ENCODE measurements at places on chromosomes 12 and 14.

- DNase-seq, result no peak
Observed at GRCh38 chr12:6452944-6453630, 1.2 kb downstream of the TAPBPL start.

DNA sequence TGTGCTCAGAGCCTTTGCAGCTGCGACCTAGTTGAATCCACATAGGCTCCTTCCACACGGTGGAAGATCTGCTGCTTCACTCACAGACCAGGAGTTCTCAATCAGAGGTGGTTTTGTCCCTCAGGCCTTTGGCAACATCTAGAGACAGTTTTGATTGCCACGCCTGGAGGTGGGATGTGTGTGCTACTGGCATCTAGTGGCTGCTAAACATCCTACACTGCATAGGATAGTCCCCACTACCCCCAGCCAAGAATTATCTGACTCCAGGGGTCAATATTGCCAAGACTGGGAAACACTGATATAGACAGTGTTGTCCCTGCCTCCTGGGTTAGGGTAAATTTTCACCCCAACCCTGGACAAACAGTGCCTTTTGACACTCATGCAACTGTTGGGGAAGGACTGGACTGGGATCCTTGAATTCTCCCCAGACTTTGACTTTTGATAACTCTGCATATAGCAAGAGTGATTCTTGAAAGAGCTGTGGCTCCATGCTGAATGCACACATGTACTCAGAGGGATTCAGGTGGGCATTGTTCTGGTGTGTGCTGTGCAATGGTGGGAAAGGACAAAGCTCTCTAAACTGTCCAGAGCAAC, 39.8 kb downstream of the BAZ2A start:
- DNase-seq, result peak; percentile 67

GRCh38 chr14:104708606-104709268, 15.3 kb upstream of the ADSS1 start:
- DNase-seq, result peak; percentile 38

DNA sequence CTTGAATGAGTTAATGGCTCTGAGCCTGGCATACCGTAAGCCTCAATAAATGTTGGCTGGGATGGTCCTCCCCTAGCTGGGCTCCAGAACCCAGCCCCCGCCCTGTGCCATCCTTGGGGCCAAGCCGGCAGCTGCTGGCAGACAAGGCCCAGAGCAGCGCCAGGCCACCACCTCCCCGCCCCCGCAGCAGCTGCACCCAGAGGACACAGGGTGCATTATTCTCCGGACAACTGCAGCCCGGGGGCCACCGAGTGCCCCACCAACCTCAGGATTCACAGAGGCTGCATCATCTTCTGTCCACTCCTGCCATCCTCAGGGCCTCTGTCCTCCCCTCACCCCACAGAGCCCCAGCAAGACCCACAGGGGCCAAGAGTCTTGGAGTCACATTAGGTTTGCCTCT, 92.7 kb downstream of the NCOR2 start:
- DNase-seq, result no peak

DNA sequence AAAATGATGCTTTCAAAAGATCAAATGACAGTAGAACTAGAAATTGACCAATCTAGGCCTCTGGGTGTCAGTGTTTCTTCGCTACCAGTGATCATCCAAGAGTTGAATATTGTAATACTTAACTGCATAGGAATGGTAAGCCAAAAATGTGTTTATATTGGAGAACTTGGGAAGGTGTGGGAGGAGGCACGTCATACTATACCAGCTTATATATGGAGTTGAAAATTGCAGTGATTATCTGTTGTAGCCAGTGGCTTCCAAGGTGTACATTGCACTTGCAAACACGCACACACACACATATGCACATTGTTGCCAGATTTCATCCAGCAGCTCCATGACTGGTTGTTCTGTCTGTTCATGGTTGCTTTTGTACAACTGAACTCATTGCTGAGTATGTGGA, 36.1 kb downstream of the EID3 start:
- peak; percentile 8 for DNase-seq

DNA sequence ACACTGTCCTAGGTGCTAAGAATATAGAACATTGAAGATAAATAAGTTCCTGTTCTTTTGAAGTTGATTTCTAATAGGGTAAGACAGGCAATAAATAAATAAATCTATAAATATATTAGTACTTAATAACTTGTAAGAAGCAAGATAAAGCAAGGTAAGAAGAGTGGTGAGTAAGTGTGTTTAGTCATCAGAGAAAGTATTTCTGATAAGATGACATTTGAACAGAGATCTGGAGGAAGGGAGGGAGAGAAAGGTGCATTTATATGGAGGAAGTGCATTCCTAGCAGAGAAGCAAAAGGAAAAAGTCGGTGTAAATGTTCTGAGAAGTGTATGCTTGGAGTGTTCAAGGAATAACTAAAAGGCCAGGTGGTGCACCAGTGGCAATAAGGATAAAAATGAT, 184.4 kb upstream of the GRIP1 start:
- no peak for DNase-seq

GRCh38 chr12:24008166-24008565, 58.7 kb upstream of the SOX5 start:
- DNase-seq, result no peak

DNA sequence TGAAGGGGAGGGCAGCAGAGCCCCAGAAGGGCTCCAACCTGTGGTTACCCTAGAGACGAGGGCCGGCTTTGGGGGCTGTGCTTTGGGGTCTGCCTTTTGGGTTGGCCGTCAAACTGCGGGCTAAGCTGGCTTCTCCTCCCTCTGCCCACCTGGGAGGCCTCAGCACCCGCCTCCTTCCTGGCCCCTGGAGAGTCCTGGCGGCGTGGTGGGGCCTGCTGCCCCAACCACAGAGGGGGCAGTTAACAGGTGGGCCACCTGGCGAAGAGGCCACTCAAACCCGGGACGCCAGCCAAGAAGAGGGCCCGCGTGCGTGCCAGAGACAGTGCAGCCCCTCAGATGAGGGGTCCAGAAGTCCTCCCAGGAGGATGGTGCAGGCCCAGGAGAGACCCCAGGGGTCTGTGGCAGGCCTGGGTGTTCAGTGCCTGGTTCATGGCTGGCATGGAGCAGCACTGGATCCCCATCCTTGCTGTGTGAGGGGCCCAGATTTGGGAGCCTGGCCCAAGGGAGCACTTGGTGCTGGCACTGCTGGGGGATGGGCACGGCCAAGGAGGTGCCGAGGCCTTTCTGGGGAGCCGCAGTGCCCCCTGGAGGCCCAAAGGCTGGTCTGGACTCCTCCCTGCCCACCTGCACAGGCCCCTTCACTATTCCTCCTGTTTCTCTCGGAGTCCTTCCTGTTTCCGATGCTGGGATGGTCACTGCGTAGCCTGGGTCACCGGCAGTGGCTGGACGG, 48.8 kb downstream of the LRCOL1 start:
- DNase-seq, result no peak

DNA sequence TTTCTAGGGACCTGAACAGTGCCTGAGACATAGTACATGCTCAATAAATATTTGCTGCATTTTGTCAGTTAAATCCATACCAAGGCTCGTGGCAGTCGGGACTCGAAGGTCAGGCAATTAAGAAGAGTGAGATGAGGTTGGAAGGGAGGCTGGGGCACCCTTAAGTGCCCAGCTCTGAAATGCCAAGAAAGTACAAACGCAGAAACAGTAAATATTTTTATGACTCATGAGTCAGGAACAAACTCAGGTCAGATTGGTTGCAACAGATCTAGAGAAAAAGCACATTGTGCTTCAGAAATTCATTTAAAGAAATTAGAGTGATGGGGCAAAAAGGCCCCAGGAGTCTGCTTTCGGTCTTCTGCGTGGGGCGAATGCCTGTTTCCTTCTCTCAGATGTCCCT, 83.0 kb upstream of the FZD10 start:
- DNase-seq, result no peak

GRCh38 chr12:33439587-33440011, at the start of gene SYT10:
Gene SYT10, minus strand, starts transcription at chr12:33439819. Its CDS starts 297 bp downstream, at chr12:33439522.
- no peak for DNase-seq

DNA sequence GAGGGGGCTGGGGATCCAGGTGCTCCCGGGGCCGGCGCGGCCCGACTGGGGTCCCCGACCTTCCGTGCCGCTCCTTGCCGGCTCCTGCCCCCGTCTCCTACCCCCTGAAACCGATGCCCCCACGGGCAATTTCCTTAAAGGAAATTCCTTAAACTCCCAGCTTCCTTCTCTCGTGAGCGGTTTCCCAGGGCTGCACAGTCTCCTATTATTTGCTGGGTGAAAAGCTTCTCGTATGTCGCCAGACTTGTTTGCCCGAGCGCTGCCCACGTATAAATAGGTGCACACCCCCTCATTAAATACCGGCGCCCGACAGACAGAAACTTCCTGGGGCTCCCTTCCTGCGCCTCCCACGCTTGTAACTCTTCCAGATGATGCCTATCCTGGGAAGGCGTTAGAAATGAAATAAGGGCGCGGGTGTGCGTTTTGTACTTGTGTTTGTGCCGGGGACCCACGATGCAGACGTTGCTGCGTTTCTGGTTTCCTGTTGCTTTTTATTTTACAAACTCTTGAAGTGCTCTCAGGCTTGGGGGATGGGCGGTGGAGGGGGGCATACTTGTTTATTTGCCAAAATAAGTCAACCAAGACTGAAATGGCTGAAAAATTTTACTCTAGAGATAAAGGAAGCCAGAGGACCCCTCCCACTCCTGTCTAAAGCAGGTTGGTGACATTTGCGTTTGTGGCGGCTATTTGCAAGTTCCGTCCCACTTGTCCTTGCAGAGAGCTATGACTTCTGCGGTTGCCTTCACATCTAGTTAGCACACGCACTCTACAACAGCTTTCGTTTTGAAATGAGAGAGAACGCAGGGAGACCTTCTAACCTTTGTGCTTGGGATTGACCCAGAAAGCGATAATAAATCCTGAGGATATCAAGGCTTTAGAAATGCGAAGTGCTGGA, 1.0 kb downstream of the HIP1R start:
- peak; percentile 70 for DNase-seq

DNA sequence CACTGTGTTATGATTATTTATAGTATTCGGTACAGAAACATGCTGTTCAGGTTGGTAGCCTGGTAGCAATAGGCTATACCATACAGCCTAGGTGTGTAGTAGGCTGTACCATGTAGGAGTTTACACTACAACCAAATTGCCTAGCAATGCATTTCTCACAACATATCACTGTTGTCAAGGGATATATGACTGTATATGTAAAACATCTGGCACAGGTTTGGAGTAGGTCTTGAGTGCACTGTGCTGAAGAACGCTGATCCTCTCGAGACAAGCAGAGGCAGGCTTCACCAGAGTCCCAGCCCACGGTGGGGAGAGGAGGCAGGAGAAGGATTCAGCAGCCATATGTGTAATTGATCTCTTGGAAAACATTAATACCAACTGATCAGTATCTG, 15.0 kb upstream of the TBX5 start:
- no peak for DNase-seq

DNA sequence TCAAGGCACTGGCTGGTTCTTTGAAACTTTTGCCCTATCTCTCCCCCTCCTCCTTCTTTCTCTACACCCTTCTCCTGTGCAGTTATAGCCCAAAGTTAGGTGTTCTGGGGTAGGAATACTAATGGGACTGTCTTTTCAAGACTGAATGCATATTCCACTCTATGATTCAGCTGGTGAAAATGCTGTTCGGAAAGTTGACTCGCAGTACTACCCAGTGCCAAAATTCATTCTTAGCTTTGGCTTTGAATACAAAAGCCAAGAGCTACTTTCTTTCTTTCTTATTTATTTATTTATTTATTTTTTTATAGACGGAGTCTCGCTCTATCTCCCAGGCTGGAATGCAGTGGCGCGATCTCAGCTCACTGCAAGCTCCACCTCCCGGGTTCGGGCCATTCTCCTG, 249.2 kb downstream of the ETNK1 start:
- no peak for DNase-seq

- DNase-seq, result peak; percentile 51
Observed at GRCh38 chr12:50055831-50056638, 1.4 kb upstream of the ASIC1 start.

DNA sequence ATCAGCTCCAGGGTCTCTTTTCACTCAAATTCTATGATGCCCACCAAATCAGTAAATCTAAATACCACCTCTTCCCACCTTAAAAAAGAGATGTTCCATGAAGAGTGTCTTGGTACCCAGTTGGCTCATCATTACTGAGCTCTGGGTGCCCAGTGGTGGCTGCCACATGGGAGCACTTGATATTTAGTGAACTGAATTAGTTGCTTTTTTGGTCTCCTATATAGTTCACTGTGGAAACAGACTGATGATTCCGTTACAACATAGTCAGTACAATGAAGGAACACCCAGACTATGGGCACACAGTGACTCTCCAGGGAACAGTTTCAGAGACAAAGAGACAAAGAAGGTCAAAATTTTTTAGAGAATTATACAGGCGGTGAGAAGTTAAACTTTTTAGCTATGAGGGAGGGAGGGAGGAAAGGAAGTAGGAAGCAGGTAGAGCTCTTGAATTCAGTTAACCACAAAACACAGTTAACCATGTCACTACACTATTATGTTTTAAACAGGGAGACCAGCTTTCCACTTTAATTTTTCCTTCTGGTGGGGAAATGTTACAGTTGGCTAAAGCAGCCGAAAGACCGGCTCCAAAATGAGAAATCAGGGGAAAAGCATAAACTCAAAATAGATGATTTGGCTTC, 14.6 kb upstream of the YY1 start:
- no peak for DNase-seq

DNA sequence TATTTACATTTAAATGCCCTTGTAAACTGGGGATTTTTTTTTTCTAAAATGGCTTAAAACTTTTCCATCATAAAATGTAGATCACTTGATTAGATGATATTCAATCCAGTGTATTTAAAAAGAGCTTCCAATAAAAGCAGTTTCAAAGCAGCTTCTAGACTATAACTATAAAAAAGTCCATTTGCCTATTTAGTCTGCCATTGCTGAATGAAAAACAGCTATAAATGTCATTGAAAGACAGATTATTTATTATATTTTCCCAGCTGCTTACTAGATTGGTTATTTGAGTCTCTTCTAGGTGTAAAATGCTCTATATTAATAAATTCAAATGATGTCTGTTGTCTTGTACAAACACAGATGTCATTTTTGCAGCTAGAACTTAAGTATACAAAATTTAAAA, 414.8 kb downstream of the RMST start:
- no peak for DNase-seq

DNA sequence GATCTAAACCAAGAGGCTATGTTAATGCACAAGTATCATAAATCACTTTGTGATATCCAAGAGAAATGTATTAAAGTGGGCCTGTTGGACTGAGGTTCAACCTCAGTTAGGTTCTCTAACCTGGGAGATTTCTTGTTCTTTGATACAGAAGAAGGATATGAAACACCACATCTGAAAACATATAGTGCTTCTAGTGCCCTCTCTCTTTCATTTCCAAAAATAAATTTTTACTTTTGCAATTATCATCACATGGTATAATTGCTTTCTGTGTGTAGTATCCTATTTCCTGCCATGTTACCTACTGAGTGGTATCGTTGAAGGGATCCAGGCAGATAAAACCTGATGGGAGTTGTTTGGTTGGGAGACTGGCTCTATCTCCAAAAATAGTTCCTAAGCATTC, 264.9 kb downstream of the CCER1 start:
- no peak for DNase-seq

DNA sequence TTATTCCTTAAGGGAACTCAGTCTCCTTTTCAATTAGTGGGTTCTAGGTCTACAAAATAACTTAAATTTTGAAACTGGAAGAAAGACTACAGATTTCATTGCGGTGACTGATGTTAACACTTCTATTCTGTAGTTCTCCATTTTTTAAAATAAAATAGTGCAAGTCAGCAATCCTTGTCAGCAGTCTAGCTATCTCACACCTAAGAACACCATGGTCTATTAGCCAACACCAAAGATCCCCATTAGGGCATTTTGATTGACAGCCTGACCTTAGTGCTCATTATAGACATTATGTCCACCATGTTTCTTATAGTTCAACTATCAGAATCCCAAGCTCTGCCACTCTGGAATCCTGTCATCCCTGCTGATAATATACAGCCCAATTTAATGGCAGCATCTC, 27.4 kb downstream of the GPR65 start:
- DNase-seq, result no peak

Data from Kasumi-1 (cell line).